ENCODE measurements at places on chromosomes 6 and 20.
A peak's percentile ranks its signal among the peaks of the same experiment; 100 is the strongest.

DNA sequence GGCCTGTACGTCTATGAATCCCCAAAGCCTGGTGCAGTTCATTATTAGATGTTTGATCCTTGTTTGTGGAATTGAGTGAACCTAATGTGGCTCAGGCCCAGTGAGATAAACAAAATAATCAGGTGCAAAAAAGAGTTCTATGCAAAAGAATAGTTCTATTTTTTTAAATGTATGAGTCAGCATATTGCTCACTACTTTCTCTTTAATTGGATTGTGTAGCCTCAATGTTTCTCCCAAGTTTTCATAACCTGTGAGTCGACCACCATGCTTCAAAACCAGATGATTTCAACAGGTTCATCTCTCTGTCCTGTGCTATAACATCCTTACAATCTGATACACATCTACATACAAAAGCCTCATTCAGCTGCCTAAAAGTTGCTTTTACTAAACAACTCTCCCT lies 116.5 kb upstream of the HDAC2 start:
- DNase-seq, result no peak

- peak; percentile 71 for DNase-seq
These were observed 122.5 kb upstream of the TIAM2 start for GRCh38 chr6:154872542-154873114.

GRCh38 chr6:75012018-75012417 lies 193.8 kb downstream of the COL12A1 start:
- DNase-seq, result no peak

GRCh38 chr6:29527564-29527963 lies 32.0 kb downstream of the UBD start:
- no peak for DNase-seq

DNA sequence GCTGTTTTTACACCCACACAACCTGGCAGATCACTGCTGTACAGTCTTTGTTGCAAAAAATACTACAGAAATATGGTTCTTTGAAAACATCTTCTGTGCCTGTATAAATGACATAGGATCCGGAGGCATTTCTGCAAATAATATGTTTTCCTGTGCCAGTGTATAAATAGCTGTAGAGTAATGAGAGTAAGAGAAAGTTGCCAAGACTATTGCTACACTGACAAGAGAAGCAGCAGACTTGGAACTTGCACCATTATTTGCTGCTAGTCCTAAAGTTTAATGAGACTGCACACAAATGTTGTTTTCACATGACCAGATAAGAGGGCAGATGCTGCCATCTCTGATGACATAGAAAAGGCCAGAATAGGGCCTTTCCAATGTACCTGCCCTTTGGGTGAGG lies 50.0 kb upstream of the DTNBP1 start:
- DNase-seq, result no peak

GRCh38 chr6:51199105-51199552 lies 380.5 kb downstream of the TFAP2B start:
- DNase-seq, result no peak

GRCh38 chr20:35000311-35000921 lies 44.7 kb downstream of the MYH7B start:
- DNase-seq, result no peak

DNA sequence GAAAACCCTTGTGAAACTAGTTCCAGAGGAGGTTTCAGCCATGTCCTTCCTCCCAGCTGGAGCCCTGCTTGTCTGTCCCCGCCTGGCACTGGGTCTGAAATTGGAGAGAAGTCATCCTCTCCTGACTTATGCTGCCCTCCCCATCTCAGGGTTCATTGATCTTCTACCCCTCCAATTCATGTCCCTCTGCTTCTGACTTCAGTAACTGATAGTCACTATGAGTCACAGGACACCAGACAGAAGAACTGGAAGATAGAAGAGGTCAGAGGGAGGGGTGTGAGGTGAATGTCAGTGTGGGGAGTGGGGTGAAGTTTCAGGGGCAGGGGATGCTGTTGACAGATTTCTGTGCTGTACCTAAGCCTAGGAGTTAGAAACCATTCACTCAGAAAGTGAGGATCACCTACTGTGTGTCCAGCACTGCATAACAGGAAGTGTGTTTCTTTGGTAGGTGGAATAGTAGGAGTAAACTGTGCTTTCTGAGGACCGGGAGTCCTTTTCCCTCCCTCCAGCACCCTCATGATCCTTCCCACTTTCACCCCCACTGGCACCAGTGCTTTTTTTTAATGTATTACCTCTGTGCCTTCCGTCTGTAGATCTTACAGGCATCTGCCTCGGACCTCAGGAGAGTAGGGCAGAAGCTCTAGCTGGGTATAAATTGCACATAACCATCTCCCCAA lies 627 bp upstream of the RPP21 start:
- no peak for DNase-seq

- DNase-seq, result no peak
These were observed 238.3 kb downstream of the ATXN1 start for GRCh38 chr6:16522937-16523336.

DNA sequence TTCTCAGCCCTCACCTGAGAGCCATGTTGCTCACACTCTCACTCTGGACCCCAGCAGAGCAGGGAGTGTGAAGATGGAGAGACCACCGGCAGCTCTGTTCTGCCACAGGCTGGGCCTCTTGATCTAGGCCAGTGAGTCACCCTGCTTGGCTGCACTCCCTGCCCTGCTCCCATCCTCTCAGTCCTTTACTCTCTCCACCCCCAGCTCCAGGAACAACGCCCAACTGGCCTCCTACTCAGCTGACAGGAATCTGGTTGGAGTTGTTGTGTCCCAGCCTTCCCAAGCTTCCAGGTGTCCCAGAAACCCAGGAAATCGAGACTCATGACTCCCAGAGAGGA lies at the start of gene PSORS1C1:
Gene PSORS1C1, plus strand, starts transcription at position 260 of the 338 bp plus-strand sequence. CDS start 14,833 bp downstream, outside the sequence.
- no peak for DNase-seq

GRCh38 chr6:105332576-105332975 lies 70.3 kb downstream of the PREP start:
- DNase-seq, result no peak

- no peak for DNase-seq
These were observed 49.7 kb upstream of the BHLHE23 start for GRCh38 chr20:63056236-63057170.

DNA sequence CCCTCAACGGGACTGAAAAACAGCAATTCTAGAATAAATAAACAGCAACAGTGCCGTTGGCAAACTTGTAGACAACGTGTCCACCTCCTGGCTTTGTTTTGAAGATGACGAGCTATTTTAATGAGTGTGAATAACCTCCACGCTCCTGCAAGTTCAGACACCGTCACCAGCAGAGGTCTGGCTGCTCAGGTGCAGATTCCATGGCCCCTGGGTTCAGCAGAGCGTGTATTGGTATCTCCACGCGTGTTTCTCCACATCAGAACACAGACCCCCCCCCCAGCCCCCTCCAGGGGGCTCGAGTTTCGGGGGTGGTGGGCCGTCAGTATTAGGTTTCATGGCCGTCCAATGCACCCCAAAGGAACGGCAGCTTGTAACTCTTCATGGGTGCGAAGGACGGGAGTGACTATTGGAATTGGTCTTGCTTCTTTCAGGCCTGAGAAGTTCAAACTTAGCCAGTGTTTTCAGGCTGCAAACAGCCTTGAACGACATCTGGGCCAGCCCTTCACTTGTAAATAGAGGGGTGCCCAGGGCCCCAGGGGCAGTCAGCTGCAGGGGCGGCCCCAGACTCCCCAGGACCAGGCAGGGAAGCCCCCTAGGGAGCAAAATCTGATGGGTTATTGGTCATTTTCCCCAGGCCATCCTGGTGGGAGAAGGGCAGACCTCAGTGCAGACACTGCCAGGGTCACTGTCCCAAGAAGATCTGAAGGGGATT lies 308.6 kb downstream of the TAF4 start:
- no peak for DNase-seq

DNA sequence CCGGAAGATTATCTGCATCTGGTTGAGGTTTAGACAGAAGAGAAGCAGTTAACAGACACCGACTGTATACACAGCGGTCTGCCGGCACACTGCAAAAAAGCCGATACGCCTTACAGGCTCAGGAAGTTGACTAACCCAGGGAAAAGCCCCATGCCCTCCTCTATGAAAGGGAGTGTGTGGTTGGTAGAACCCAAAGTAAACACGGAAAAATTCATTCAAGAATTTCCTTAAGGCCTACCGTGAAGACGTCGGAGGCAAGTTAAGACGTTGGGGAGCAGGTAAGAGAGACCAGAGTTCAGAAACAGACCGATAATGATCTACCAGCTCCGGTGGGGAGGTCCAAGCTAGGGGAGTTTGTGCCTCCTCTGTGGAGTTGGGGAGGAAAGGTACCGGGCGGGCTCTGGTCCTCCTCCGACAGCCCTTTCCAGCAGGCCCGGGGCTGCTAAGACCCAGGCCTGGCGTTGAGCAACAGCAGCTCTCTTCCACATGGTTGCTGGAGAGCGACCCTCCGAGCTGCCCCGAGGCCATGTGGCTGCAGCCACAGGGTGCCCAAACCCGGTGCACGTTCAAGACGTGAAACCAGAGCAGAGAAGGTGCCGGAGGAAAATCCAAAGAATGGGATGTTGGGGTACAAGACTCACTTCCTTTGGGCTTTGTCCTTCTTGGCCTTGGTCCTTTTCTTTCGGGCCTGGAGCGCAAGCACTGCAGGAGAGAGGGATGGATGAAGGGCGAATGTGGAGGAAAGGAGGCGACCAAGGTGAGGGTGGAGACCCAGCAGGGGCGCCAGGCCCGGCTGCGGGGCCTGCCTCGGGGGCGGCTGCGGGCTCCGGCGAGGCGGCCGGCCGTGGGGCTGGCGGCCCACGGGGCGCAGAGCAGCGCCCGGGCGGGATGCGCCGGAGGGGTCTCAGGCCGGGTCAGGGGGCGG lies 809 bp downstream of the SRPK1 start:
- no peak for DNase-seq

GRCh38 chr20:58981628-58982364 lies 740 bp downstream of the NELFCD start:
- no peak for DNase-seq
